ENCODE measurements at places on chromosomes 11 and 22.

GRCh38 chr11:107840129-107840484 is 18.5 kb downstream of the SLC35F2 start:
- DNase-seq: no peak

GRCh38 chr11:119168471-119169281 is at the start of gene NLRX1:
Gene NLRX1 (plus strand): TSS chr11:119168725. CDS start chr11:119171404, 2,679 bp downstream.
- peak; percentile 76 for DNase-seq

GRCh38 chr11:108852701-108853100 is 187.8 kb downstream of the DDX10 start:
- no peak for DNase-seq

DNA sequence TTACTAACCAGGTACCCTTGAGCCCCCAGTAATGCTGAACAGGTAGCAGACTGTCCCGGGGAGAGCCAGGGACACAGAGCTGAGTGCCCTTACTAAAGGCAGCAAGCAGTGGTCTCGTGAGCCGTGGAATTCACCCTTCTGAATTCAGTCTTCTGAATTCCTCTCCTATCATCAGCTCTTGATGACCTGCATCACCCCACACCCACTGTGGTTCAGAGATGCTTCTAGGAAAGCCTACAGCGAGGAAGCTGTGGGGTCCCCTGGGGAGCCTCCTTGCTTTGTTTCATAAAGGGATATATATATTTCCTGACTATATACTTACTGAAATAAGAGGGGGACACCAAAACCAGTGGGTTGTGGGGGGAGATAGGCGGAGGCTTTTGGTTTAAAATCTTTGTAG is 2.6 kb downstream of the SPATA19 start:
- no peak for DNase-seq

- DNase-seq: no peak
These were observed 7.2 kb upstream of the PICK1 start for GRCh38 chr22:38049812-38050619.

DNA sequence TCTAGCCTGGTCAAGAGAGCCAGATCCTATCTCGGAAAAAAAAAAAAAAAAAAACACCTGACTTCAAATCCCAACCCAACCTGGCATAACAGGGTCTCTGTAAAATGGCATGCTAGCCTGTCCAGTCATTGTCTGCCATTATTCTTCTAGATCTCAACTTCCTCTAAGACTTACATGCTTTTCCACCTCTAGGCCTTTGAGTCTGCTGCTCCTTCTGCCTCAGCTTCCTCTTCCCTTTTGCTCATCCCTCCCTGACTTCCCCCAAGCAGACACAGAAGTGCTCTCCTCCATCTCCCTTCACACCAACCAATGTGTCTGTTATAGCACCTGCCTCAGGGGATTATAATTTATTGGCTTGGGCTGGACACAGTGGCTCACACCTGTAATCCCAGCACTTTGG is 7.8 kb downstream of the STK33 start:
- no peak for DNase-seq

GRCh38 chr11:70057080-70057479 is 21.0 kb upstream of the ANO1 start:
- DNase-seq: no peak

DNA sequence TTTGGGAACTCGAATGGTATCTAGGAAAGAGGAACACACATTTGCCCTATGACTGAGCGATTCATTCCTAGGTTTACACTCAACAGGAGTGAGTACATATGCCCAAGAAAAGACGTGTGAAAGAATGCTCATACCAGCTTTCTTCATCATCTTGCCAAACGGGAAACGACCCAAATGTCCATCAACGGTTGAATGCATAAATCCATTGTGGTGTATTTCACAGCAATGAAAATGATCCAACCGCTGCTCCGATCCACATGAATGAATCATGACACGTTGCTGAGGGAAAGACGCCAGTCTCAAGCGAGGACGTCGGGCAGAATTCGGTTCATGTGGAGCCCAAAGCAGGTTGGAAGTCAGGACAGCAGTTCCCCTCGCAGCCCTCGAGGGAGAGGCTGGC is 71.5 kb downstream of the CYTH4 start:
- no peak for DNase-seq

DNA sequence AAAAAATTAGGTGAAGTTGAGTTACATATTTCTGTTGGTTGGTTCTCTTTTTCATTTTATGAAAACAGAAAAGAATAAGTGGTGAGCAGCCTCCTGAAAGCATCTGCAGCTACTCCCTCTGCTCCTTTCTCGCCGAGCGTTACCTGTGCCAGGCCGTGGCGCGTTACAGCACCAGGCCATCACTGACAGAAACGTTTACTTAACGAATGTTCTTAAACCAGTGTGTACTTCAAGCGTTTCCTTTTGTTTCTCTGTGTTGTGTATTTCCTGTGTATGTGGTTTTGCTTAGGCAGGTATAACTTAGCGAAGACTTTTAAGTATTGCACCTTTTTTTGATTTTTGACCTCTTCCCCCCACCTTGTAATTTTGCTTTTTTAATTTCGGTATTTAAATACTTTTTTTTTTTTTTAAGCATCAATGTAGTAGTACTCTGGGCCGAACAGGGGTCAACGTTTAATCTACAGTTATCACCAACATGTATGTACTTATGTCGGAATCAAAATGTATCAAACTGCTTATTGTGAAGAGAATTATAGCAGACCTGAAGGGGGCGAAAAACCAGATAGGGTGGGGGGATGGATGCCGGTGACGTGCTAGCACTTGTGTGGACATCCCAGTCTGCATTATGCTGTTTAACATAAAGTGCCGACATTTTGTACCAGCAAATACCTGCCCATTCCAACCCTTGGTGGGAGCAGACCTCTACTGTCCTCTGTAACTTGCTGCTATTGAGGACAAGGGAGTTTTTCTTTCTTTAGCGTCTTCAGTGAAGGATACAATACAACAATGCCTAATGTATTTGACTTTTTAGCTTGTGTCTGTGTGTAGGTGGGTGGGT is 21.6 kb upstream of the ADSL start:
- no peak for DNase-seq
